ENCODE measurements at places on chromosomes 2 and 18.

GRCh38 chr2:233223059-233223894, 28.2 kb upstream of the ATG16L1 start:
- no peak for DNase-seq

- DNase-seq: no peak
Measured at GRCh38 chr18:52582516-52582915, 242.5 kb downstream of the DCC start.

DNA sequence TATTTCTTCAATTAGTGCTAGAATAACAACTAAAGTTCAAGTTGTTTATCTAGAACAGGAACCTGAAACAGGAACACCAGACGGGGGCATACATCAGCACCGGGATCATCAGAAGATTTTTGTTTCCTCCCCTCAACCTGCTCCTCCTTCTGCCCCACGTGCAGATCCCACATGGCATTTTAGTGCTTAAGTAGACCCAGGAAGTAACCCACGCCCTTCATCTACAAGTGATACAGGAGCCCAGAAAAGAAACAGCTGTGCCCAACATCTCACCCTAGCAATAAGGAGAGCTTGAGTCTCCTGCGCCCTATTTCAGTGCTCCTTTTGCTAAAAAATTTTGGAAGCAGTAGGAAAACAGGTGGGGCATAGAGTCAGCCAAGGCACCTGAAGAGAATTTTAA, 5.2 kb downstream of the ZNF385B start:
- DNase-seq: no peak

DNA sequence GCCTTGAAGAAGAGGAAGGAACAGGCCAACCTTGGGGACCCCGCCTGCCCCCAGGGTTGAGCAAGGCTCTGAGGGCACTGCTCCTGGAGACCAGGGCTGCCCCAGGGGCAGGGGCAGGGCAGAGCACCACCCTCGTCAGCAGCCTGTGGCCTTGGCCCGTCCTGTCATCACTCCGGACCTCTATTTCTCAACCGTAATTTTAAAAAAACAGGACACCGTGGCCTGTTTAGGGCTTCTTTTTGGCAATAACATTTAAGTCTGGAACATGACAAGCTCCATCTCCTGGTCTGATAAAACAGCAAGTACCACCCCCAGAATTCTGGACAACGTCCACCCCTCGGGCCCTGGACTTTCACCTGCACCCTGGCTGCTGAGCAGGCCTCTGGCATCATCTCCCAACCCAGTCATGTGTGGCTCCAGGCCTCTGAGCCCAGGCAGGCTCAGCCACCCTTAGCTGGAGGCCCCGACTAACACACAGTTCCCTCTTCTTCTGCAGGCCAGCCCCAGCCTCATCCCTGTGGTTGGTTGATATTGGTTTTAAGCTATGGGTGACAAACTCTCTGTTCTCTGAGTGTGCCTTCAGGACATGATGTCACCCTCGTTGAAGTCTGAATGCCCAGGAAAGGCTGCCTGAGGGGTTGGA, 22.6 kb upstream of the ID2 start:
- DNase-seq: no peak

DNA sequence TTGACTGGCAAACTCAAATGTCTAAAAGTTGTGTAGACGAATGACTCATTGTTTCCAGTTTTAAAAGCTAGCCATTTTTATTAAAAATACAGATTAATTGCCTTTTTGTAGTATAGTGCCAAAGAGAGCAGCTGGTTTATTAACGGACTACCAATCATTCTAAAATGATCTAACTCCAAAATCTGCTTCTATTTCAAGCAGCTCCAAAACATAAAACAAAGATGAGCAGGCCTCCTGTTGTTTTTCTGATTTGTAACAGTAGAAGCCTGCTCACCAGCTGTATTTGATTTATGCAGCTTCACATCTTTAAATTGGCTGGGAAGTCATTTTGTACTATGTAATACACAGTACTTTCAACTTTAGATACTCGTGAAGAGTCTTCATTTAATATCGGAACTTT, 171.8 kb downstream of the UBR3 start:
- DNase-seq: no peak

DNA sequence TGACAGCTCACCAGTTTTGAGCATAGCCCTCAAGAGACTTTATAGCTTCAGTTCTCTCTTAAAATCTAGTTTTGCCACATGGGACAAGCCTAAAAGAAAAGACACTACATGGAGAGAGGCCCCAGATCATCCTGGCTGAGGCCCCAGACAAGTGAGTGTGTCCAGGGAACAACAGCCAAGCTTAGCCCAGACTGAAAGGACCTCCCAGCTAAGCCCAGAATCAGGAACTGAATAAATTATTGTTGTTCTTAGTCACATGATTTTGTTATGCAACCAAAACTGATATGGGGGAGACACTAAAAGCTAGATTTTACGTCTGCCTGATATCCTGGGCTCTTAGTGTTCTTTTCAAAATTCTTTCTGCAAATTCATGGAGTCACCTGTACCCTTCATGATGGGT, 29.3 kb upstream of the LBH start:
- DNase-seq: no peak

Data from activated T-helper 1 cell treated with Interleukin-2 at 50 U/mL for 16 hours (primary cell).